ENCODE measurements at places on chromosomes 7 and 10. TPM values are rescaled to one million over a fixed set of nuclear protein-coding genes. Genes with fewer than 3 reads are reported as not detected.
A peak's percentile ranks its signal among the peaks of the same experiment; 100 is the strongest.

GRCh38 chr7:131249003-131249402 is 78.7 kb upstream of the MKLN1 start:
- DNase-seq = no peak
- no peaks in the 10 kb centered on the region for H3K36me3 ChIP-seq
- no peaks in the 10 kb centered on the region for H3K27me3 ChIP-seq
- no peaks in the 10 kb centered on the region for H3K4me1 ChIP-seq

DNA sequence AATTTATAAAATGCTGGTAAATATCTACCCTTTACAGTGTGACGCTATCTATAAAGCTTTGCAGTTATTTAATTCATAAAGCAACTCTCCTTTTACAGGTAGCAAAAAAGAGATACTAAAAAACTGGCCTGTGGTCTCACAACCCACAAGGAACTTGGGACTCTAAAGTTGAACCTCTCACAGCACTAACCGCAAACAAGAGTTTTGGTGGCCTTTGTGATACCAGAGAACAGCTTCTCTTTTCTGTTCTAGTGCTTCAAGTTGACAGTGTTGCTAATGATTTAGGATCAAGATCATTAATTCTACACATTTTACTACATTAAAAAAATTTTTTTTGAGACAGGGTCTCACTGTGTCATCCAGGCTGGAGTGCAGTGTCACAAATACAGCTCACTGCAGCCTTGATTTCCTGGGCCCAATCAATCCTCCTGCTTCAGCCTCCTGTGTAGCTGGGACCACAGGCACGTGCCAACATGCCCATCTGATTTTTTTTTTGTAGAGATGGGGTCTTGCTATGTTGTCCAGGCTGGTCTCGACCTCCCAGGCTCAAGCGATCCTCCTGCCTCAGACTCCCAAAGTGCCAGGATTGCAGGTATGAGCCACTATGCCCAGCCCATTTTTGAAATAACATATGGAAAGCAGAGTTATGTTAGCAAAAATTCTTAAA is 56.0 kb upstream of the ST8SIA6 start:
- no peak for DNase-seq
- peaks cover 22% of the 10 kb centered on the region for H3K4me1 ChIP-seq
- no peak overlapping the region for H3K4me3 ChIP-seq
- no peak overlapping the region for H3K27ac ChIP-seq
- H3K36me3 ChIP-seq = no peaks in the 10 kb centered on the region

DNA sequence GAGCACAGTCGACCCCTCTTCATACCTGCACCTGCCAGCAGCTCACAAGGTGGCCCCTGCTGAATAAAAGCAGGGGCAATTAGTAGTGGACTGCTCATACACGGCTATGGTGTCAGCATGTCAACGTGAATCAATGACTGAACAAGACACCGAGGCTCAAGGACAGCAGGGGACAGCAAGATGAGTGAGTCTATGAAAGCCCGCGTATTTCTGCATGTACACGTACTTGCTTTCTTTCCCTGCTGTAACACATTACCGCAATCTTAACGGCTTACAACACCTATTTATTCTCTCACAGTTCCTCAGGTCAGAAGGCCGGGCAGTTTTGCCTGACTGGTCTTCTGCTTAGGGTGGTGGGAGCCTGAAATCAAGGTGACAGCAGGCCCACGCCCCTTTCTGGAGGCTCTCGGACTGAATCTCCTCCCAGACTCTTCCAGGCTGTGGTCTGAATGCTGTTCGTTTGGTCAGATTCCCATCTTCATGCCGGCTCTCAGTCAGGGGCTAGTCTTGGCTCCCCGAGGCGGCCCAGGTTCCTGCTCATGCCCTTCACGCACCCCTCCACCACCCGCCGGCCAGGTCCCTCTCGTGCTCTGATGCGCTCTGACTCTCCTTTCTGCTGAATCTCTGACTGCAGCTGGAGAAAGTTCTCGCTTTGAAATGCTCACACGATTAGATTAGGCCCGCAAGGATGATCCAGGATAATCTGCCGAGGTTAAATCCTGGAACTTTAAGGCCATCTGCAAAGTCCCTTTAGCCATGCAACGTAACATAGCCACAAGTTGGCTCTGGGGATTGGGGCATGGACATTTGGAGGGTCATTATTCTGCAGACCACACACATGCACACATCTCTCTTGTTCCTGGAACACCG is 7.8 kb upstream of the PPP2R2D start:
- peaks cover 17% of the 10 kb centered on the region for H3K4me1 ChIP-seq
- no peaks in the 10 kb centered on the region for H3K27me3 ChIP-seq
- no peak overlapping the region for H3K4me3 ChIP-seq
- DNase-seq = no peak
- no peak overlapping the region for H3K27ac ChIP-seq

DNA sequence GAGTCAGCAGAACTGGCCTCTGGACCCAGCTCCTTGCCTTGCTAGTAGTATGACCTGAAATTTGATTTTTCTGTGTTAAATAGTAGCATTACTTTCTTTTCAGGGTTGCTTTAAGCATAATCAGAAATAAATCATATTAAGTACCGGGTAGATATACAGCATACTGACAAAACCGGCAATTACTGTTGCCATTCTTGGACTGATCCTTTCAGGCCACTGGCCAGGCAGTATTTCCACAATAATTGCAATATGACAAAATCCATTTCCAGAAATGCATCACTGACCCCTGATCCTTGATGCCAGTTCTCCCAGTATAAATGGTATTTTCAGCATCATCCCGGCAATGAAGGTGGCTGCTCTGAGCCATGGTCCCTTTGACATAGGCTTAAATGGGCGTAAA is 6.9 kb downstream of the LRIT1 start:
- no peaks in the 10 kb centered on the region for H3K4me1 ChIP-seq
- no peaks in the 10 kb centered on the region for H3K27me3 ChIP-seq
- H3K36me3 ChIP-seq = no peaks in the 10 kb centered on the region
- DNase-seq = no peak

DNA sequence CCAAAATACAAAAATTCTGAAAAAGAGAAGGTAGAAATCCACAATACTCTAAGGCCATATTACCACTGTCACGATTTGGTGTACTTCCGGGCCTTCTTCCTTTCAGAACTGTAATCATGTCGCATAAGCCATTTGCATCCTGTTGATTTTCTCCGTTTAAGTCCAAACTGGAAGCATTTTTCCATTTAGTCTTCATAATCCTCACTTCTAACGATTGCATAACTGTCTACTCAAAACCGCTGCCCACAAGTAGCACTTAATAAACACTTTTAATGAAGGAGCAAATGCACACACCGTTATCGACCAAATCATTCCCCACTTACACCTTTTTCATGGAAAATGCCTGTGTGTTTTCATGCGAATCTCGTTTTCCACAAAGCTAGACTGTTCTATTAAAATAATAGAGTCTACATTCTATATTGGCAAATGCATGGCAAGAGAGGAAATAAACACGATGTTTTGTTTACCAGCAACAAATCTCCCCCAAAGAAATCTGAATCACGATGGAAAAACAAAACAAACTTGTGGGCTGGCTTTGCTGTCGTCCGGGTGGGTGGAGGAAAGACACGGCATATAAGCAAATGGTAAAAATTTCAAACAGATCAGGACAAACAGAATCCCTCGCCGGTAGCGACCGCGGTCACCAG is 1.0 kb downstream of the ATE1 start:
- peak; percentile 20 for DNase-seq
- peaks cover 12% of the 10 kb centered on the region for H3K36me3 ChIP-seq
- H3K4me3 ChIP-seq = peak overlapping the region; percentile 99
- no peaks in the 10 kb centered on the region for H3K27me3 ChIP-seq
- peak overlapping the region; percentile 20 for H3K27ac ChIP-seq

DNA sequence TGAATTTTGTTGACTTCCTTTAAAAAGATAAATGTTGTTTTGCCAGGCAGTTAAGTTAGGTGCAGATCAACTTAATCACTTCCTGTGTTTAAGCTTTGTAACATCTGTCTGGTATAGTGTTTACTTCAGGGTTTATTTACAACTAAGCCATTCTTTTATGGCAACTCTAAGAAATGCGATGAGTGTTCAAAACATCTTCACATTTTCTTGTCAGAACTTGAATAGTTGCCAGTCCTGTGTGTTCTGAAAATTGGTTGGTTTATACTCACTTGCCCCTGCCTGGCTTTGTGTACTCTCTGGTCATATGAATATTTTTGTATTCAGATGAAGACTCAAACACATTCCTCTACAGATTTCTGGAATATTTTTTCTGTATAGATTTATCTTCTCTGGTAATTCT is 327.2 kb downstream of the MDFIC start:
- DNase-seq = no peak
- no peak overlapping the region for H3K4me3 ChIP-seq
- H3K27ac ChIP-seq = no peak overlapping the region
- peaks cover 4% of the 10 kb centered on the region for H3K27me3 ChIP-seq
- no peaks in the 10 kb centered on the region for H3K36me3 ChIP-seq

GRCh38 chr10:132131581-132132420 is 54.9 kb upstream of the DPYSL4 start:
- no peak overlapping the region for H3K4me3 ChIP-seq
- no peak overlapping the region for H3K27ac ChIP-seq
- H3K36me3 ChIP-seq = no peaks in the 10 kb centered on the region

GRCh38 chr10:77237120-77237519 is 400.5 kb downstream of the KCNMA1 start:
- no peak overlapping the region for H3K27ac ChIP-seq
- DNase-seq = no peak
- H3K4me3 ChIP-seq = no peak overlapping the region
- H3K27me3 ChIP-seq = no peaks in the 10 kb centered on the region
- no peaks in the 10 kb centered on the region for H3K4me1 ChIP-seq

DNA sequence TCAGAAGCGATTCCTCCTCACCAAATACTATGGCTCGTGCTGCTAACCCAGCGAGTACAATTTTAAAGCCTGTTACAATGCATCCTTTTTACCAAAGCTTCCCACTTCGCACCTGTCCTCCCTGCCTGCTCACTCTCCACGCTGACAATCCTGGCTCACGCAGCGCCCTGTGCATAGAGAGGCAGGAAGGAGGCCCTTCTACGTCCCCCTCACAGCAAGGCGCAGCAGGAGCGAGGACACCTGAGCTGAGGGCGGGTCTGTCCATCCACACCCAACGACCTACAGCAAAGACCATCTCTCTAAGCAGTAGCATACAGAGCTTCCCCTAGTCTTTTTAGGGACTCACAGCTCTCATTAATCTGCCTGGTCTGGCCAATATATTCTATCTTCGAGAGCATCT is 46.0 kb downstream of the MKI67 start:
- H3K4me1 ChIP-seq = no peaks in the 10 kb centered on the region
- no peaks in the 10 kb centered on the region for H3K27me3 ChIP-seq
- no peak overlapping the region for H3K27ac ChIP-seq
- H3K4me3 ChIP-seq = no peak overlapping the region
- H3K36me3 ChIP-seq = peaks cover 92% of the 10 kb centered on the region

The GRID2IP gene
- total RNA-seq = 0.36 TPM

The GSTO2 gene
- total RNA-seq = 0.77 TPM

The LARP4B gene
- 33.1 TPM for total RNA-seq

The NFE2L3 gene
- 0.93 TPM for total RNA-seq

Data from CD4-positive, alpha-beta T cell (primary cell).